Cerebellar nuclear complex (tissue), 1 donor: ENCODE measurements at places on chromosomes 4 and X.

DNA sequence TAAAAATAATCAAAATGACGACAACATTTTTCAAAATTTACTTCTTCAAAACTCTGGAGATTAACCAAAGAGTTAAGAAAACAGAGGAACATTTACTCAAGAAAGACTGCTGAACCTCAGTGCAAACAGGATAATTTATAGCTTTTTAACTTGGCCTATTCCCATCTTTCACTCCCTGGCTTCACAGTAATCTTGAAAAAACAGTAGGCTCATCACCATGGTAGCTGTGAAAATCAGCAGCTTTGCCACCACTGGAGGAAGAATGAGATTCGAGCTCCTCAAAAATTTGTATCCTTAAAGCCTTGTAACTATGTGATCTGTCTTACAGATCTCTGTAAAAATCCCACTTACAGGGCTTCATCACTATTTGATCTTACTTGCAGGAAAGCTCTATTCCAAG is 447.7 kb upstream of the CTSO start:
- DNase-seq, result no peak

DNA sequence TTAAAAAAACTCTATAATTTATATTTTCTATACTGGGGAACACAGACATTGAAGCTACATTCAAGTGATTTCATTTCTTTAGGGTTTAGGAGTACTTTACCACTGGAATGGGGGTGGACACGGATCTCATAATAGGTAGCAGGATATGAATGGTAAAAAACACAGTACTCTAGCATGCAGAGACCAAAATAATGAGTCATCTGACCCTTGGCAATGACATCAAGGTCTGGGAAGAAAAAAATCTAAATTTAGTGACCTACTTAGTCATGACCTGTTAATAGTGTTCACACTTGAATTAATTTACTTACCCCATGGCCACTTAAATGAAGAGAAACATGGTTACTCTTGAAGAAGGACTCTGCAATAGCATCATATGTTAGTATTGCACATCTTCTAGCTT is 187.9 kb downstream of the EPHA5 start:
- no peak for DNase-seq

GRCh38 chrX:13024986-13025385 is 19.4 kb downstream of the FAM9C start:
- no peak for DNase-seq

GRCh38 chrX:153935326-153935851 is 552 bp upstream of the NAA10 start:
- DNase-seq, result no peak

DNA sequence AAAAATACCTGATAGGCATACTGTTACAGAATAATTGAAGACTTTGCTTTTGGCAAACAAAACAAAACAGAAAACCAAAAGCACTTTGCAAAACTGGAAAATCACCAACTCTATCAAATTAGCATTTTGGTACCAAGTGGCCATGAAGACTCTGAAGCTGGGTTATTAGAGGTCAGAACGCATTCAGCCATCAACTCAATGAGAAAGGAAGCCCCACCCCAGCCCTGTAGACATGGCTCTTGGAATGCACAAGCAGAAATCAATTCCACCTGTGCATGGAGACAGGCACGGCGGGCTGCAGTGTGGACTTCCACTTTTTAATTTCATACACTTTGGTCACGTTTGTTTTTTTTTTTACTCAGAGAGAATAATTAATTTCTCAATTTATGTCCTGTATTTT is 93.6 kb upstream of the DHX15 start:
- DNase-seq, result no peak

DNA sequence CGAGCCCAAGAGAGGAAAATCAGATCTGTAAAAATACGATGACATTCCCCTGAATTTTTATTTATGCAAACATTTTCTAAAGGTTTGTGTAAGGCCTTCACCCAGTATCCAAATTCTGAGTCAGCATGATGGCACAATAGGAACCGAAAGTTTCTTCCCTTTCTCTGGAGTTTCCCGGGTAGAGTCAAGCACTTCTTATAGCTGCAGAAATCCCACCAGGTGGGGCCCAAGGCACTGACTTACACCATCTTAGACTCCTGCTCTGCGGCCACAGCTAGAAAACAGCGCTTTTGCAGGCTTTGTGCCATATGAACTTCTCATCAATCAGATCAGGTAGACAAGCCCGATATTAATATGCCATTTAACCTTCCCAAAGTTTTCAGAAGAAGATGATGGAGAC is 13.4 kb downstream of the LEF1 start:
- DNase-seq, result no peak

GRCh38 chr4:7868892-7869471 is 70.7 kb downstream of the AFAP1 start:
- no peak for DNase-seq

GRCh38 chr4:83334425-83335241 is at the start of gene HPSE:
TSS of gene HPSE (minus strand) at chr4:83334848. CDS start at chr4:83334782, 66 bp downstream.
- DNase-seq, result no peak

DNA sequence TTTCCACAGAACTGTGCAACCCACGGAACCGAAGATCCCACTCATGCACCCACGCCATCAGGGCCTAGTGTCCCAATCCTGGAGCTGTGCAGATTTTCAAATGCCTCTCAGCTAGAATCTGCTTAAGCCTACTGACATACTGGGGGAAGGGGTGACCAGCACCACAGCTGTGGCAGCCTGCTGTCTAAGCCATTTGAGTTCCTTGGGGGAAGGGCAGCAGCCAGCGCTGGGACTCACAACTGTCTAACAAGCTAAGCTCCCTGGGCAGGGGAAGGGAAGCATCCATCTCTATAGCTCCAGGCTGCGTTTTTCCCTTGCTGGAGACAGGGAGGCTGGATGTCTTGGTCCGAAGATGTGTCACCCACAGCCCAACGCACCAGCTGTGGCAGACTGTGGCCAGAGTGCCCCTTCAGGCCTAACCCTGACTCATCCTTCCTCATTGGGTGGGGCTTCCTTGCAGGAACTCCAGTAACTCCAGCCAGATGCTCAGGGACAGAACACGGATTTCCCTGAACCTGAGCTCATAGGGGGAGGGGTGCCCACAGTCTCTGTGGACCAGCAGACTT is 194.8 kb downstream of the CHRDL1 start:
- DNase-seq, result no peak

- DNase-seq, result no peak
Observed at GRCh38 chr4:95093936-95094929, 336.5 kb downstream of the BMPR1B start.

DNA sequence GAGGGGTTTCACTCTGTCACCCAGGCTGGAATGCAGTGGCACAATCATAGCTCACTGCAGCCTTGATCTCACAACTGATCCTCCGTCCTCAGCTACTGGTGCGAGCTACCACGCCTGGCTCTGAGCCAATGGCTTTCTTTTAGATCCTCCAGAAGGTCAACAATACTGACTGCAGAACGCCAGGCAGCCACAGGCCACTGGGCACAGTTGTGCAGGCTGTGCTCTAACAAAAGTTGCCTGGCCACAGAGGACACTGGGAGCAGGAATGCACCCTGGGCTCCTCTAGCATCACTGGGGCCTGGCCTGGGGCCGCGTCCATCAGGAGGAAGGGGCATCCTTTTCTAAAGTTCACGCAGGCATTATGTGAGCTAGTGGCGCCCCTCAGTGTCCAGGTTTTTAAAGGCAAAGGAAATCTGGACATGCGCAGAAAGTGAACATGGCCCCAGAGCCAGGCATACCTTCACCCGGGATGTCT is 14.9 kb upstream of the PORCN start:
- DNase-seq, result no peak

GRCh38 chr4:169220854-169221411 is 49.8 kb downstream of the SH3RF1 start:
- no peak for DNase-seq

- DNase-seq, result no peak
Observed at GRCh38 chrX:79444694-79445210, 77.6 kb upstream of the ITM2A start.

DNA sequence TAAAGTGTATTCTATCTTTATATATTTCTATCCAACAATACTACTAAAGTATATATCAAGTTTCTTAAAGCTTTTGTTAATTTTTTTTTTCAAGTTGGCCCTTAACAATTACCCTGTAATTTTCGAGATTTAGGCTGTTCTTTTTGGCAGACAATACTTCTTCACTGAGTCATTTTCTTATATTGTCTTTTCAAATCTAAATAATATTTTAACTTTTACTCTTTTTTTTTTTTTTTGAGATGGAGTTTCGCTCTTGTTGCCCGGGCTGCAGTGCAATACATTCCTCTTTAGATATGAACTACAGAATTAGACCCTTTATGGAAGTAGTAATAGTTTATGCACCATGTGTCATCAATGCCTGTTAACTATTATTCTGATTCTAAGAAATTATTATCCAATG is 120.7 kb downstream of the GLRA3 start:
- DNase-seq, result no peak

- no peak for DNase-seq
Observed at GRCh38 chr4:19700992-19701391, 550.7 kb upstream of the SLIT2 start.

- no peak for DNase-seq
Observed at GRCh38 chr4:55553441-55554201, 6.9 kb upstream of the CLOCK start.

- peak; percentile 36 for DNase-seq
Observed at GRCh38 chr4:25575611-25576010, 80.0 kb upstream of the SLC34A2 start.

- no peak for DNase-seq
Observed at GRCh38 chr4:2626231-2626630, 89.8 kb downstream of the FAM193A start.

DNA sequence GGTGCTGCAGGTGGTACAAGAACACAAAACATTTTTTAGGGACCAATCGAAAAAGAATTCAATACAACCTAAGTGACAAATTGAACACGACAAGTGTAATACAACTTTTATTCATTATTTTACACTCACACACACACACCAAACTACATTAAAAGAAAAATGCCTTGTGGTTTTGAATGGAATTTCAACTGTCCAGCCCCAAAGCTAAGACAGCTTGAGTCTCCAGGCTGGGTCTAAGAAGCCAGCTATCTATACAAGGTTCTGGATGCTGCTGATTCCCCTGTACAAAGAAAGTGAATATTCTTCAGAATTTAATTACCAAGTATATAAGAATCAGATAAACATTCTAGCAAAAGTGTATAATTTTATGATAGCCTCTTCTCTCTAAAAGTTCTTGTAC is 118.2 kb downstream of the PPP3CA start:
- no peak for DNase-seq

DNA sequence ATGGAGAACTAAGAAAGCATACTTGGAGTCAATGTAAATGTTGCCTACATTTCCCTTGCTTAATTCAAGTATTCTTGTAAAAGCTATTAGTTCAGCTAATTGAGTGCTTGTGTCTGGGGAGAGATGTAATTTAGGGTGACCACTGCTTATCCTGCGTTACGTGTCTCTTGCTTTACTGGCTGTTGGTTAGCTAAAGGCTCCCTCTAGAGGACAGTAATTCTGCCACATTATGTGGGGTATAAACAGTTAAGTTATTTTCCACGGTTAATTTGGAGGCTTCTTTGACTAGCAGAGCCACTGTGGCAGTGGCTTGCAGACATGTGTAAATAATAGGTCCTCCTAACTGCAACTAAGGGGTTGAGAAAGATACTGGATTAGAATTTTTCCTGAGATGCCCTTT is 25.3 kb upstream of the NAF1 start:
- DNase-seq, result no peak

DNA sequence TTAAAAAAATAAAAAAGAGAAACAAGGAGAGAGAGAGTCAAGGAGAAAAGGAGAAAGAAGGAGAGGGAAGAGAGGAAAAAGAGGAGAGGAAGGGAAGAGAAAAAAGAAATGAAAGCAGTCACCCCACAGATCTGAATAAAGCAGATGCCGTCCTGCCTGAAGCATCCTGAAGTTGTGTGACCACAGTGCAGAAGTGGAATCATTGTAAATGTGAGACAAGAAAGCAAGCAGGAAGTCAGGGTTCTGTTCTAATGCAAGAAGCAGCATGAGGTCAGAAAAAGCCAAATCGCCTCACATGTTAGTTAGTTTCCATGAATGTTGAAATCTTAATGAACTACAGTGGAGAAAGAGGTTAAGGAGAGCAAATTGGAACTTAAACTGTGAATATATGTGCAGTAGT is 692.5 kb downstream of the CENPC start:
- DNase-seq, result no peak

GRCh38 chr4:74615411-74615810 is 170.5 kb downstream of the AREG start:
- no peak for DNase-seq

GRCh38 chr4:10731162-10731561 is 46.6 kb upstream of the CLNK start:
- DNase-seq, result no peak

GRCh38 chrX:63661676-63662075 is 123.3 kb downstream of the ARHGEF9 start:
- no peak for DNase-seq

- no peak for DNase-seq
Observed at GRCh38 chrX:10667143-10667542, 46.8 kb upstream of the MID1 start.

DNA sequence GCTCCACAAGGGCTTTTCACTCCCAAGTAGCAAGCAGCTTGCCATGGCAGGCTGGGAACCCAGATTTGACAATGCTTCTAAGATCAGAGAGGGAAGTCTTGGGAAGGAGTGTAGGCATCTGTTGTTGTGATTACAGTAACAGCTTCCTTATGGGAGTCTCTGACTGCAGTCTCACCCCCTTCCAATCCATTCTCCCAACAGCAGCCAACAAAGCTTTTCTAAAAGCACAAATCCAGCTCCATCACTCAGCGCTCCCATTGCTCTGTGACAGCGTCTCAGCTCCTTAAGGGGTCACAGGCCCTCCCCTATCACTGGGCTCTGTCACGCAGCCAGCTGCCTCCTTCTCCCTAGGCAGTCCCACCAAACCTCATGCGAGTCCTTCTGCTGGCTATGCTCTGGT is 7.1 kb downstream of the IGFBP7 start:
- DNase-seq, result no peak

DNA sequence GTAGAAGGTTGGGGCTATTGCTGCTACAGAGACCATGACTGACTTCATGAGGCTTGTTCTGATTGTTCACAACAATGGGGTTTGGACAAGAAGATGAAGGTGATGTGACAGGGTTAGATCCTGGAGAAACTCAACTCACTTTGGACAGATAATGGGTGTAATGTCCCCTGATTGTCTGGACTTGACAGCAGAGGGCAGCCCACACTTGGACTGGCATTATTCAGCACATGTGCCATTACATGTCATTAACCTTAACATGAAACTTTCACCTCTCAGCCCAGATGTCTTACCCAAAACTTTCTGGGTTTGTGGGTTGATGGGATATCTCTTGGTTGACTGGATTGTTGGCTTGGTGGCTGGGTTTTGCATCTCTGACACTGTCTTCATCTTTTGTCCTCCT is 101.5 kb downstream of the MXRA5 start:
- no peak for DNase-seq

GRCh38 chrX:56468441-56468840 is 95.0 kb upstream of the UBQLN2 start:
- DNase-seq, result no peak

GRCh38 chr4:137065311-137065710 is 467.0 kb downstream of the PCDH18 start:
- DNase-seq, result no peak

DNA sequence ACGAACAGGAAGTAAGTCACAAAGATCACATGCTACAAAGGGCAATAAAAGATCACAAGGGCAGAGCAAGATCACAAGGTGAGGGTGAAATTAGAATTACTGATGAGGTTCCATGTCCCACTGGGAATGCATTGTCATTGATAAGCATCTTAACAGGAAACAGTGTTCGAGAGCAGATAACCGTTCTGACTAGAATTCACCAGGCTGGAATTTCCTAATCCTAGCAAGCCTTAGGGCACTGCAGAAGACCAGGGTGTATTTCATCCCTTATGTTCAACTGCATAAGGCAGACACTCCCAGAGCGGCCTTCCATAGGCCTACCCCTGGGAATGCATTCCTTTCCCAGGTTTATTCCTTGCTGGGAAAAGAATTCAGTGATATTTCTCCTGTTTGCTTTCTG is 980.6 kb upstream of the LCORL start:
- DNase-seq, result no peak
